ENCODE measurements at places on chromosomes 2 and 18. TPM values are rescaled to one million over a fixed set of nuclear protein-coding genes. Genes with fewer than 3 reads are reported as not detected.

DNA sequence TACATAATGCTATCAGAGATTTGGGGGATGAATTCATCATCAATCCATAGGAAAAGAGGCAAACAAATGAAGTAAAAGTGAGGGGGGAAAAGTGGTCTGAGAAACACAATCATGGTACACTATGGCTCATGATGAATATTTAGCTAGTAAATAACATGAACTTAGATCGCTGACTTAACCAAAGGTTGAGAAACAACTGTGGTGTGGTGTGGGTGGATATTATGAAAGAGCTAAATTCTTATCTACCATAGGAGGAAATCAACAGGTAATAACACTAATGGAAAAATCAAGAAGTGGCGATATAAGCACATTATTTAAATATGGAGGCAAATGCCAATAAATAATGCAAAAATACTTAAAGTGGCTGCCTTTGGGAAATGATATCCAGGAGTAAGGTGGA is 12.2 kb upstream of the TPRKB start:
- no peak for DNase-seq
- no peaks in the 10 kb centered on the region for H3K4me1 ChIP-seq
- H3K4me3 ChIP-seq, result no peak overlapping the region
- no peaks in the 10 kb centered on the region for H3K27me3 ChIP-seq
- no peaks in the 10 kb centered on the region for H3K36me3 ChIP-seq

GRCh38 chr2:84876369-84876768 is 4.5 kb downstream of the TRABD2A start:
- no peaks in the 10 kb centered on the region for H3K4me1 ChIP-seq
- no peak overlapping the region for H3K4me3 ChIP-seq
- peaks cover 6% of the 10 kb centered on the region for H3K27me3 ChIP-seq
- no peaks in the 10 kb centered on the region for H3K36me3 ChIP-seq

GRCh38 chr2:114218383-114218782 is 224.1 kb upstream of the DPP10 start:
- H3K4me1 ChIP-seq, result no peaks in the 10 kb centered on the region
- DNase-seq, result no peak
- no peak overlapping the region for H3K27ac ChIP-seq
- H3K27me3 ChIP-seq, result no peaks in the 10 kb centered on the region

DNA sequence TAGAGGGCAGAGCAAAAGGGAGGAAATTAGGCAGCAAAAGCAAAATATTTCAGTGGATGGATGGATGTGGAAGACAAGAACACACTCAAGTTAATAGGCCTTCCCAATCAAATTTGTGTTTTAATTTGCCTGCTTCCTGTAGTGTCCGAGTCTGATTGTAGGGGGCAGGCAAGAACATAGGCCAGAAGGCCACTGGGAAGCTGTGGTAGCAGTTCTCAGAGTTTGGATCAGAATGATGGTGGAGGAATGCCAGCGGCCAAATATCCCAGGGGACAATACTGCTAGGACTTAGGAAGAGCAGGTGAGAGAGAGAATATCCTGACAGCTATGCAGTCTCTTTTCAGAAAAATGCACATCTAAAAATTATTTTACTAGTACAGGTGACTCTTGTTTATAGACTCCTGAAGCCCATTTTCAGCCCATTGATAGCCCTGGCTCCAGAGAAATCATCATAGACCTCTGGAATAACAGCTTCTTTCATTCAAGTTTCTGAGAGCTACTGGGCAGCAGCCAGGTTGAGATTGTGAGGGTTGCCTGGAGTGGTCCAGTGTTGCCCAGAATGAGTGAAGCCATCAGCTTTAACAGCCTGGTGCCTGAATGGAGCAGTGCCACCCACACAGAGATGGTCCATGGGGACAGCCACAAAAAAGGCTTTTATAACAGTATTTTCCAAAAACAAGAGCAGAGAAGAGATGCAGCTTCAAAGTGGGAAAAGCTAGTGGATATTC is 19.1 kb upstream of the SERPINE2 start:
- no peak overlapping the region for H3K4me3 ChIP-seq
- H3K27ac ChIP-seq, result no peak overlapping the region
- no peaks in the 10 kb centered on the region for H3K27me3 ChIP-seq
- H3K4me1 ChIP-seq, result no peaks in the 10 kb centered on the region

GRCh38 chr2:130756874-130757668 is 1.7 kb downstream of the AMER3 start:
- H3K27ac ChIP-seq, result no peak overlapping the region
- no peak for DNase-seq
- no peaks in the 10 kb centered on the region for H3K36me3 ChIP-seq

DNA sequence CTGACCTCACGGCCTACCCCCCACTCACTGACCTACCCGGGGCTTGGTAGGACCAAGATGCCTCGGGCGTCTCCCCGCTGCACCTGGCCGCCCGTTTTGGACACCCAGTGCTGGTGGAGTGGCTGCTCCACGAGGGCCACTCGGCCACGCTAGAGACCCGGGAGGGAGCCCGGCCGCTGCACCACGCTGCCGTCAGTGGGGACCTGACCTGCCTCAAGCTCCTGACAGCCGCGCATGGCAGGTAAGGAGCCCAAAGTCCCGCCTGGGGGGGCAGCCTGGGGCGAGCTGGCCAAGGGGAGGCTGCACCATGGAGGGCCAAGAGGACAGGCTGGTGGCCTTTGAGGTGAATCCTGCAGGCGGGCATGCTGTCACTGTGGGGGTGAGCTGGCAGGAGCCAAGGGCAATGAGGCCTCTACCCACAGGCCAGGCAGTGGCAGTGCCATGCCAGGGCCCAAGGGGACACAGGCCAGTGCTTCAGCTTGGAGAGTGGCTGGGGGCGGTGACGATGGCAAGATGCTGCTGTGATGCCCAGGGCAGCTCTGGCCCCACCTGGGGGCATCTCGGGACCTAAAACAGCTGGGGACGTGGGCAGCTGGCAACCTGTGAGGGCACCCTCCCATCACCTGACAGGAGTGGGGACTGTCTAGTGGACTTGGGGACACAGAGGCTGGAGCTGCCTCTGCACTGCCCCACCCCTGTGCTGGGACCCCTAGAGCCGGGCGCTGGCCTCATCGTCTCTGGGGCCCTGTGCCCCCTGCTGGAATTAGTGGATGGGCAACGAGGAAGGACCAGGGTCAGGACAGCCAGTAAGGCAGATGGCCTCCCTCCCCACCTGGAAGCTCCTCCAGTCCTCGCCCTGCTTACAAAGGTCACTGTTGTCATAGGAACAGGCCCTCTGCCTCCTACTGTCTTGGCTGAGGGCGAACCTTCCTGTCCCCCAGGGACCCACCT is 2.0 kb downstream of the ESPNL start:
- H3K4me1 ChIP-seq, result no peaks in the 10 kb centered on the region
- DNase-seq, result no peak
- H3K27me3 ChIP-seq, result no peaks in the 10 kb centered on the region

GRCh38 chr18:5620289-5620688 is 76.5 kb upstream of the EPB41L3 start:
- H3K27ac ChIP-seq, result no peak overlapping the region
- H3K4me3 ChIP-seq, result no peak overlapping the region
- H3K36me3 ChIP-seq, result no peaks in the 10 kb centered on the region
- no peaks in the 10 kb centered on the region for H3K4me1 ChIP-seq
- DNase-seq, result no peak
- H3K27me3 ChIP-seq, result peaks cover 3% of the 10 kb centered on the region

DNA sequence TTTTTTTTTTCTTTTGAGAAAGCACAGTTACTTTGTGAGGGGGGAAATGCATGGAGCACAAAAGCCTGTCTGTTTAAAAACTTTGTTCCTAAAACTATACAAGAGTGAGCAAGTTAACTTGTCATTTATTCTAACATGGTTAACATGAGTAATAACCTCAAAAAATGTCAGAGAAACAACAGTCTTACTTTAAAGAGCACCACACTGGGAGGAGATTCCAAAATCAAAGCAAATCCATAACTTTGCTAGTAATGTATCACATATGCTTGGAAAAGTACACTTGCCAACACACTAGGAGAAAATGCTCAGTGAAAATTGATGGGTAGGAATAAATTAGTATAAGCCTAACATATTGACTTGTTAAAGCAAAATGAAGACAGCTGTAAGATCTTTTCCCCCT is 157.1 kb downstream of the PRPF40A start:
- H3K4me1 ChIP-seq, result no peaks in the 10 kb centered on the region
- DNase-seq, result no peak
- no peaks in the 10 kb centered on the region for H3K27me3 ChIP-seq

DNA sequence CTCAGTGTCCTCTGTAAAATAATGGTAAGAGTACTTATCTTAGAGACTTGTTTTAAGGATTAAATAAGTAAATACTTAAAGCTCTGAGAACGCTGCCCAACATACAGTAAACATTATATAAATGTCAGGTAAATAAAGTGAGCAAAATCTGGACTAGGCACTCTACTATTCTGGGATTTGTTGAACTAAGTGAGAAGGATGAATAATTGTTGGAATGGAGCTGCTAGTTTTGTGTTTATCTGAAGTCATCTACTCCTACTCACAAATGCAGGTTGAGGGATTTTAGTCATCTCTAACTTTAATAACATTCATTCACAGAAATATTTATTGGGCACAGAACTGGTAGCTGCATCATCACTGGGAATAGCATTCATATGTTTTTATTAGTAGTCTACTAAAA is 103.4 kb downstream of the MEIS1 start:
- no peaks in the 10 kb centered on the region for H3K4me1 ChIP-seq
- H3K27ac ChIP-seq, result no peak overlapping the region
- no peak overlapping the region for H3K4me3 ChIP-seq
- no peaks in the 10 kb centered on the region for H3K36me3 ChIP-seq
- DNase-seq, result no peak

GRCh38 chr2:168521053-168521741 is 65.1 kb downstream of the CERS6 start:
- H3K4me3 ChIP-seq, result no peak overlapping the region
- DNase-seq, result no peak
- no peaks in the 10 kb centered on the region for H3K36me3 ChIP-seq
- H3K4me1 ChIP-seq, result no peaks in the 10 kb centered on the region
- H3K27ac ChIP-seq, result no peak overlapping the region

DNA sequence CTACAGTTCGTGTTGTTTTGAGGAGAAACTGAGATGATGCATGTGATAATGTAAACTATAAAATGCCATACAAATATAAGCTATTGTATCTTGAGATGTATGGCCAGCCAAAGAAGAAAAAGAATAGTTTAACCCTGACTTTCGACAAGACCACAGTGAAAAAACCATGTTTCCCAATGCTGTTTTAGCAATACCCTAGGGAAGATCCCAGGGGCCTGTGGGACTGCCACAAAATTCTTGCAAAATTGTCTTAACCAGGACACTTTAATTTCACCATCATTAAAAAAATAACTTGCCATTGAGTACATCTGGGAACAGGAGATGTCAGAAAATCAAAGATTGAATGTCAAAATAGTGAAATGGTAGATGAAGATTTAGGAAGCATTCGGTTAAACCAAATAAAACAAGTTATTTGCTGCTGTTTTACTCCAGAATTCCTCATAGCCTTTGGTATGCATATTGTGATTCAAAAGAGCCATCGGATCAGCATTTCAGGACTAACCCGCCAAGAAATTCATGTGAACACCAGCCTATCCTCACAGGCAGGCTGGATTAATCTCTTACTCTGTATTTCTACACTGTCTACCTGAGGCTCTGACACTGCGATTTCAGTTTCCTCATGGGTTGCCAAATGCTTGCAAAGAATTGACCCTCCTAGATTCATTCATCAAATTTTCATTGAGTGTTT is 49.0 kb upstream of the SP3 start:
- no peaks in the 10 kb centered on the region for H3K36me3 ChIP-seq
- DNase-seq, result no peak
- H3K27me3 ChIP-seq, result no peaks in the 10 kb centered on the region
- no peak overlapping the region for H3K4me3 ChIP-seq
- H3K27ac ChIP-seq, result peak overlapping the region; percentile 98

GRCh38 chr18:48575301-48575657 is 36.4 kb downstream of the CTIF start:
- no peaks in the 10 kb centered on the region for H3K27me3 ChIP-seq
- peaks cover 3% of the 10 kb centered on the region for H3K4me1 ChIP-seq
- H3K27ac ChIP-seq, result no peak overlapping the region
- peak overlapping the region; percentile 19 for H3K4me3 ChIP-seq
- DNase-seq, result no peak

DNA sequence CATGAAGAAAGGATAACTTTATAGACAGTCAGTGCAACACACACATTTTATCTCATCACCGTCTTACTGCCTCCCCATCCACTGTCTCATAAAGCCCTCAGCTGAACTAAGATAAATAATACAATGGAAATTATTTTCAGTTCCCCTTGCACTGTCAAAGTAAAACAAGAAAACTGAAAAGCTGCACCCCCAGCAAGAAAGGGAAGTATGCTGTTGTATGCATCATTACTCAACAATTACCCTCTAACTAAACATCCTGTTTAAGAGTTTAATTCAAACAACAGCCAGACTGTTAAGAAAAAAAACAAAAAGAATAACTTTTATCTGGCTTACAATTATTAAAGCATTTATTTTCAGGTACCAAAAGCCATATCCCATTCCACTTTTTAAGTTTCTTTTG is 25.0 kb downstream of the MPPE1 start:
- DNase-seq, result no peak
- no peaks in the 10 kb centered on the region for H3K36me3 ChIP-seq
- no peaks in the 10 kb centered on the region for H3K4me1 ChIP-seq
- no peaks in the 10 kb centered on the region for H3K27me3 ChIP-seq
- H3K4me3 ChIP-seq, result no peak overlapping the region
- H3K27ac ChIP-seq, result no peak overlapping the region

DNA sequence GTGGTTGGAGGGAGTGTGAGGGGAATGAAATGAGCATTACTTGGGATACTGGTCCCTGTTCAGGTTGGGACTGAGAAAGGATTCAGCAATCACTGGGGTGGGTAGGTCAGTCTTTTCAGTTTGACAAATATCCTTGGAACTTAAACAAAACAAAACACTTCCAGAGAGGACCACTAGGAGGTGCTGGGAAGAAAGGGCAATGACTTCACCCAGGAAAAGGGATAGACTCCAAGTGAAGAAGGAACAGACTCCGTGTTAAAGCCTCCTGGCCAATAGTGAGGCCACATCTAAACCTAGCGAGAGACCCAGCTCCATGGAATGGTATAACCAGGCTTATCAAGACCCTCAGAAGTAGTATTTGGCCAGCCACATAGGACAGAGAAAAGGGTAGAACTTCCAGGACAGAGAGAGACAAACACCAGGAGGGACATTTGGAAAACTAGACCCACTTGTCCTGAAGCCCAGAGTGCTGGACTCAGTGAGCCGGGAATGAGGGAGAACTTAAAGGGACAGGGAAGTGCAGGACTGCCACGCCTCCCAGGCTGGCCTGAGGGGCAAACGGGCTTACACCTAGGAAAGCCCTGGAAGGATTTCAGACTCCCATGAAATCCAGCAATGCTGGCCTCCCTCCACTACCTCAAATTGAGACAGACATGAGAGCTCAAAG is 19.6 kb upstream of the KCNG3 start:
- DNase-seq, result no peak
- H3K36me3 ChIP-seq, result no peaks in the 10 kb centered on the region
- H3K27me3 ChIP-seq, result no peaks in the 10 kb centered on the region
- no peak overlapping the region for H3K27ac ChIP-seq

- H3K27me3 ChIP-seq, result no peaks in the 10 kb centered on the region
- no peak for DNase-seq
- H3K27ac ChIP-seq, result no peak overlapping the region
- H3K4me3 ChIP-seq, result no peak overlapping the region
- H3K36me3 ChIP-seq, result no peaks in the 10 kb centered on the region
Observed at GRCh38 chr2:105775809-105776559, 31.3 kb downstream of the NCK2 start.

Gene TEX44
- not detected for total RNA-seq

Gene CAPN14
- total RNA-seq, result 0.44 TPM

Gene NT5DC4
- not detected for total RNA-seq

Gene CLEC4F
- total RNA-seq, result not detected

Gene OSGEPL1
- total RNA-seq, result 9.2 TPM

Gene OTOF
- 0.32 TPM for total RNA-seq

Gene KCNG2
- total RNA-seq, result 1.6 TPM

Gene SCYGR4
- total RNA-seq, result not detected

Gene PSTPIP2
- 22.2 TPM for total RNA-seq

Gene CCBE1
- 4.9 TPM for total RNA-seq

Gene GRHL1
- 40.0 TPM for total RNA-seq

Measured in breast epithelium (tissue), 4 donors.